Effector CD4-positive, alpha-beta T cell (primary cell): ENCODE measurements at places on chromosomes 11 and 22.

DNA sequence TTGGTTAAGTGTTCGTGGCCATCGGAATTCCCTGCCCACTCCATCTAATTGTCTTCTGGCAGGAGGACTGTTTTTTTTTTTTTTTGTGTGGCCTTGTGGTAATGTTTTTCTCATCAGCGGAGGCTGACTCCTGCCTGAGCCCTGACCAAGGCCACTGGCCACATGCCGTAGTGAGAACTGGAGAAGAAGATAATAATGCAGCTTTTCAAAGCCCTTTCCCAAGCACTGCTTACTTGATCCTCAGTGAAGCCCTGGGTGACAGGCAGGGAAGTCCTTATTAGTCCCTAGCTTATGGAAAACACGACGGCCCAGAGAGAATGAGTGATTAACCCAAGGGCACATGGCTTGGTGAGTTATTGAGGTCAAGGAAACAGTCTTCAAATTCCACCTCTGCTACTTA lies 71.2 kb downstream of the ADM start:
- no peak for DNase-seq

DNA sequence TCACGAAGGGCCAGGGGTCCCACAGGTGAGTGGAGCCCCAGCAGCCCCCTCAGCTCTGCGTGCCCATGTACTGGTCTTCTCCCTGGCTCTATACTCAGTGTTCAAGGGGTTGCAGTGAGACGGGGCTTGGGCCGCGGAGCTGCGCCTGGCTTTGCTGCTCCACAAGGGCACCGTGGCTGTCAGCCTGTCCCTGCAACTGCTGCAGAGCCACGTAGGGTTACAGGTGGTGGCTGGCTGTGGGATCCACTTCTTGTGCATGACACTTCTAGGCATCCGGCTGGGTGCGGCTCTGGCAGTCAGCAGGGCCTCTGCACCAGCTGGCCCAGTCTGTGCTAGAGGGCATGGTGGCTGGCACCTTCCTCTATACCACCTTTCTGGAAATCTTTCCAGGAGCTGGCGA lies 14.3 kb downstream of the MTFP1 start:
- no peak for DNase-seq

DNA sequence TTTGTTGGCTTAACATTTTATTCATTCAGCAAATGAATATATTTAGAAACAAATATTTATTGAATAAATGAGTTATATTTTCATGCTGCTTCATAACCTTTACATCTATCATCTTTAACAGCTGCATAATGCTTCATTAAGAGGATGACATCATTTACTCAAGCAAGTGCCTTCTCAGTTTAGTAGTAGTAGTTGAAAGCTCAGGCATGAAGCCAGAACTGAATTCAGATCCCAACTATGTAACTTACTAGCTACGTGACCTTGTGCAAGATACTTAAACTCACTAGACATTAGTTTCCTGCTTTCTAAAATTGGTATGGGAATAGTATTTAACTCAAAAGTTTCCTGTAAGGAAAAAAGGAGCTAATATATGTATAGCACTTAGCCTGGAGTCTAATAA lies 90.3 kb downstream of the TMPRSS5 start:
- no peak for DNase-seq

- DNase-seq = no peak
Observed at GRCh38 chr11:44057340-44057739, 8.7 kb upstream of the ACCS start.

GRCh38 chr11:10699072-10699471 lies 5.5 kb upstream of the IRAG1 start:
- no peak for DNase-seq

DNA sequence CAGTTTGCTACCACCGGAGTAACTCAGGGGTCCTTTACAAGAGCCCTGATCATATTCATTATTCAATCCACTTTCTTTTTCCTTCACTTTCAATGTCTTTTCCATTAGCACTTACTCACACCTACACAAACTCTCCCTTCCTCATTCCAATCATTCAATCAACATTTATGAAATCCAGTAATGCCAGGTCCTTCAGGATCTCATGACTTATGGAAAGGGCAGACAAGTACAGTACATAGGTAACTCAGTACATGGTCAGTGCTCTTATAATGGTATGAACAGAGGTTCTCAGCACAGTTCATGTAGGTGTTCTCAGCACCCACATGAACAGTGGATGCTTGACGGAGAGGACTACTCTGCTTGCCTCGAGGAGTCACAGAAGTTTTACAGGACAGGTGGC lies 106.6 kb downstream of the USP35 start:
- no peak for DNase-seq

GRCh38 chr11:113436672-113437252 lies 38.4 kb downstream of the DRD2 start:
- no peak for DNase-seq

DNA sequence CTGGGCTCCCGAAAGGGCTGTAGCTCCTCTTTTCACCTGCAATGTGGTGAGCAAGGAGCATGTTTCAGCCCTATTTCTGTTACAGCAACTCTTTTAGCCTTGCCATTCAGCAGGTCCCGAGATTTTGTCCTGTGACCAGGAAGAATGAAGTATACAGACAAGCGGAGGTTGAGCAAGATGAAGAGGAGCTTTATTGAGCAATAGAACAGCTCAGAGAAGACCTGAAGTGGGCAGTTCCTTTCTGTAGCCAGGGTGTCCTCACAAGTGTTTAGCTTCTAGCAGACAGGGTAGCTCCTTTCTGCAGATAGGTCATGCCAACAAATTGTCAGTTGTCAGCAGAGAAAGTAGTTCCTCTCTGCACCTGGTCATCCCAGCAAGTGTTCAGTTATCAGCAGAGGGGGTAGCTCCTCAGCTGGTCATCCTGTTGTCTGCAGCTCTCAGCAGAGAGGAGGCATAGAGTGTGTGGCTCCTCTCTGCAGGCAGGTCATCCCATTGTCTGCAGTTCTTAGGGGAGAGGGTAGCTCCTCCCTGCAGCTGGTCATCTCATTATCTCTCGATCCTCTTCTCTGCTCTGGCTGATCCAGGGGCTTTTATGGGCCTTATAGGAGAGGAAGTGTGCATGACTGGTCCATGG lies 5.4 kb upstream of the OR56A4 start:
- no peak for DNase-seq

DNA sequence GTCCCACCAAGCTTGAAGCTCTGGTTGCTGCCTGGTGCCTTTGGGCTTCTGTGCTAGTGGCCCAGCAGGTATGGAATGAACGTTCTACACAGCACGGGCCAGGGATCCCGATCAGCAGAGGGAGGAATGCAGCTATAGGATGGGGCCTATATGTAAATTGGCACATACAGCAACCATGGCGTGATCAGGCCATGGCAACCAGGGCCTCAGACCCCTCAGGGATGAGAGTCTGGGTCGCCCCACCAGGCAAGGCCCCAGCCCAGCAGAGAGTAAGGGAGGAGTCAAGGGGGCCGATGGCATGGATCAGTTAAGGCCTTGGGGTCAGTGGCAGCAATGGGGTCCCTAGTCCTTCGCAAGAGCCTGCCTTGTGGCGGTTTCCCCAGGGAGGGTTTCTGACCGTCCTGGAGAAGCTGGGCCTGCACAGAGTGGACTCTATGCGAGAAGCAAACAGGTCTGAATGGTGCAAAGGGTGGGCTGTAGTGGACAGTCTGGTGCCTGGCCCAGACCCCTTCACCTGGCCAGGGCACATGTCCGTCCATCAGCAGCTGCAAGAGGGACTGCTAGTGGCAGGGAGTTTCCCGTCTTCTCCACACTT lies 98.6 kb downstream of the RPS6KA4 start:
- DNase-seq = no peak

GRCh38 chr11:74380746-74381439 lies 17.3 kb downstream of the PGM2L1 start:
- DNase-seq = no peak

DNA sequence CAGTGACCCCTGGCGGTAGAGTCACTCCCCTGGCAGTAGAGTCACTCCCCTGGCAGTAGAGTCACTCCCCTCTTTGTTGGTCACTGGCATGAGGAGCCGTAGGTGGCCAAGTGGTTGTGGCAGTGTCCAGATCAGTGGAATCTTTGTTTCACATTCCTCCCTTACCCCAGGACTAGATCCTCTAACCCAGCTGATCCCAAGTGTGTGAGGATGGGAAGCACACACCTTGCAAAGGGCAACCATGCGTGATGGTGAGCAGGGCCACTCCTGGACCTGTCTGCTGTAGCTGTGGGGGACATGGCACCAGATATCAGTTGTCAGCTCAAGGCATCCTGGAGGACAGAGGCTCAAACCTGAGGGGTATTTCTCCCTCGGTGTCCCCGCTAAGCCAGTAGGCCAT lies 37.8 kb downstream of the OSBP2 start:
- no peak for DNase-seq

DNA sequence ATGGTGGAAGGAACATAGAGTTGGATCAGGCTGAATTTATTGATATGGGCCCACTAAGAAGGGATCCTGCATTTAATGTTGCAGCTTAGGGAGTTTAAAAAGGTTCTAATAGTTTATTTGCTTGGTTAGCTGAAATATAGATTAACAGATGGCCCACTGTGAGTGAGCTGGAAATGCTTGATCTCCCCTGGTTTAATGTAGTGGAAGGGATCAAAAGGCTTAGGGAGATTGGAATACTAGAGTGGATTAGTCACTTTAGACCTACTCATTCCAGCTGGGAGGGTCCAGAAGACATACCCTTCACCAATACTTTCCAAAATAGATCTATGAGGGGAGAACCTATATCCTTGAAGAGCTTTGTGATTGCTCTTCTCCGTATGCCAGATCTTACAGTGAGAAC lies 130.1 kb upstream of the ZC3H12C start:
- no peak for DNase-seq

- no peak for DNase-seq
Observed at GRCh38 chr11:131652231-131652630, 281.8 kb downstream of the NTM start.

GRCh38 chr22:17302616-17303015 lies 66.6 kb upstream of the CECR2 start:
- no peak for DNase-seq

- no peak for DNase-seq
Observed at GRCh38 chr11:38176686-38177322, 1578.8 kb upstream of the RAG2 start.
